ENCODE measurements at places on chromosomes 7 and 10.
A peak's percentile ranks its signal among the peaks of the same experiment; 100 is the strongest.

GRCh38 chr10:97361537-97361901, 27.0 kb upstream of the FRAT2 start:
- DNase-seq, result no peak

- DNase-seq, result no peak
These were observed 74.2 kb upstream of the CYTH3 start for GRCh38 chr7:6346581-6346980.

DNA sequence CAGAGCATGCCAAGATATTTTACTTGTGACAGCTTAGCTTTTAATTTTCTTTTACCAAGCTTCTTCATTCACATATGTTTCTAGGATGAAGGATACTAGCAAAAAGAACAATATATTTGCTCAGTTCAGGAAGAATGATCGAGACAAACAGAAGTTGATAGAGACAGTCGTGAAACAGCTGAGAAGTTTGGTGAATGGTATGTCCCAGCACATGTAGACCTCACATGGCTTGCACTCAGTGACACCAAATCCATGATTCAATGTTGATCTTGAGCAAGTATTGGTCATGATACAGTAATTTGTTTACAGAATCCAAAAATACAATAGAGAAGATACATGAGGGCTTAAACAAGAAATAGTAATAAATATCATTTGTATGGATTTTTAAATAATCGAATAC, 2.5 kb upstream of the CYP26C1 start:
- no peak for DNase-seq

- no peak for DNase-seq
These were observed 45.0 kb downstream of the SEMA3A start for GRCh38 chr7:84149573-84149972.

- DNase-seq, result no peak
These were observed 85.9 kb downstream of the VTI1A start for GRCh38 chr10:112532956-112533355.

DNA sequence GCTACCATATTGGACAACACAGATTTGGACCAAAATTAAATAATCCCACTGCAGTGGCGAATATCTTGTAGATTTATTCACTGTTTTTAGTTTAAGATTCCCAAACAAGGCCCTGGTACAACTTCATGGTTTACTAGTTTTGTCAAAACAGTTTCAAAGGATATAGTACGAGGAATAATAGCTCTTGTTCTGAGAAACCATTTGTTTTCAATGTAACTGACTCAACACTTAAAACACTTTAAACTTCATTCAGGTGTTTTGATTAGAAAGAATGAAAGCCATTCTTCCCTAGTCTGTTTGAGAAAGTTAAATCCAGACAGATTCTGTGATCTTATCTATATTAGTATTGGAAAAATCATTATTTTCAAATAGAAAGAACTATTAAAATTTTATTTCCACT, 276.4 kb upstream of the MKLN1 start:
- no peak for DNase-seq

- DNase-seq, result no peak
These were observed 82.2 kb downstream of the CFAP58 start for GRCh38 chr10:104435822-104436221.

DNA sequence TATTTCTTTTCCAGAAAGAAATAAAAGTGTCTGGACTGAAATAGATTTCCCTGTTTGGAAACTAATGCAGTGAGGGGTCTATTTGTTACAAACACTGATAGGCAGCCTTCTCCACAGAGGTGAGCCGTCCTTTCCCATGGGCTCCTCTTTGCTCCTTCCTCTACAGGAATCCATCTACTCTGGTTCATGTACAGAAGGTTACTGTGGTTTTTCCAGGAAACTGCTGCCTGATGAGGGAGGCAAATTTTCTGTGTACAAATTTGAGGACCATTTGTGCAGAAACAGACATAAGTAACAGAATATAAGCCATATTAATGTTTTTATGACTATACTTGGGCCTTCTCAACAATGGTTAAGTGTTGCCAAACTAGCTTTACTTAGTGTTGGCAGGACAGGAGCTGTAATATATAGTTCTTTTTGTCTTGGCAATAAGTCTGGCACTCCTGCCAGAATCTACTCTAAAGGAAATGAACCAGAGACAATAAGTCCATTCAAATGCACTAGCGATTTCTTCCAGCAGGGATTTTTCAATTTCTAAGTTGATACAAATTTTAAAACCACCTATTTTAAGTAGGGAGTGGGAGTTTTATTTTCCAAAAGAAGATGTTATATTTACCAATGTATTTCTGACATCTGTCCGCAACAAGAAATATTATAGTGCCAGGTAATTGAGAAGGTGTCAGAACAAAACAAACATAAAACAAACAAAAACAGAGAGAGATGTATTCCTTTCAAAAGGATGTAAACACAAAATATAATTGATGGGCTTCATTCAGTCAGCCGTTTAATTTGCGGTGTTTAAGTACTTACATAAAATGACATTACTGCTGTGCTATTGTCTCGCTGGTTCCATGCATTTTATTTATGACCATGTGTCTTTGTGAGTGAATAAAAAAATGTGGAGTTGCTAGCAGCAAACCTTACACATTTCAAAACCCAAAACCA, 91.0 kb upstream of the NFE2L3 start:
- DNase-seq, result no peak

- DNase-seq, result no peak
These were observed 11.5 kb upstream of the ANAPC16 start for GRCh38 chr10:72204296-72204695.

DNA sequence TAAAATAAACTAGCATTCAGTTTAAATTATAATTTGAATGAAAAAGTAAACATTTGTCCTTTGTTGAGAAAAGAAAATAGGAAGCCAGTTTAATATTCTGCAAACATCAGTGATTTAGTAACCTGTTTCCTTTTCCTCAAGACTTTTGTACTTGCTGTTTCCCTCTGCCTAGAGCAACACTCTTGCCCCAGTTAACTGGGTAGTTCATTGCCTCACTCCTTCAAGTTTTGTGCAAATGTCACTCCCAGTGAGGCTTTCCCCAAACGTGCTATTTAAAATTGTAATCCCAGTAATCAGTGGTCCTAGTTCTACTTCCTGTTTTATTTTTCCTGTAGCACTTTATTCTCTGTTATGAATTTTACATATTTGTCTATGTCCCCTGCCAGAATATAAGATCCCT, 23.8 kb downstream of the DLD start:
- no peak for DNase-seq

- no peak for DNase-seq
These were observed 5.4 kb downstream of the PRF1 start for GRCh38 chr10:70596860-70597809.

GRCh38 chr10:96466-96865, 38.8 kb upstream of the ZMYND11 start:
- DNase-seq, result no peak

GRCh38 chr10:92384741-92385140, 93.8 kb downstream of the MARCHF5 start:
- DNase-seq, result no peak

DNA sequence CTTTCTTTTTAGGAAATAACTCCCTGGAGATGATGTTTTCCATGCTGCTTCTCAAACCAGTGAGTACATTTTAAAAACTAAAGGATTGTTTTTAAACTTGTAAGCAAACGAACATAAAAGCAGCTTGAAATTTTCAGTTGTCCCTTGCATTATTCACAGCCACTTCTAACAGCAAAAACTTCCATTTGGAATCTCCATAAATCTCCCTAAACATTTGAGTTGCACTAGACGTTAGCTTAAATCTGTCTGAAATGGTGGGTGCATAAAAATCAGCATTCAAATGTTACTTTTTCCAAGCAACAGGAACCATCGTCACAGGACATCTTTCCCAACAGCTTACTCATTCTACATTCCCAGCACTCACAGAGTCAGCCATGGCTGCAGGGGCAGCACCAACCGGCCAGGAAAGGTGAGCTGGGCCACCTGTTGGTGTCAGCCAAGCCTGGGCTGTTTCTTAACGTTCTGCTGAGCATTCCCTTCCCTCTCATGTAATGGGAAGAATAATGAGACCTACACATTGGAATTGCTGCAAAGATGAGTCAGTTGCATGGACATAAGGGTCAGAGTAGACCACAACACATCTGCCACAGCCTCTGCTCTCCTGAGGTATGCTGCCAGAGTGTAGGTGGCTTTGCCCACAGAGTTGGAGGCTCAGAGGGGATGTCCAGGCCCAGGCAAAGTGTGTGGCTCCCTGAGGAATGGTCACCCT, 163.2 kb downstream of the TNS3 start:
- no peak for DNase-seq

DNA sequence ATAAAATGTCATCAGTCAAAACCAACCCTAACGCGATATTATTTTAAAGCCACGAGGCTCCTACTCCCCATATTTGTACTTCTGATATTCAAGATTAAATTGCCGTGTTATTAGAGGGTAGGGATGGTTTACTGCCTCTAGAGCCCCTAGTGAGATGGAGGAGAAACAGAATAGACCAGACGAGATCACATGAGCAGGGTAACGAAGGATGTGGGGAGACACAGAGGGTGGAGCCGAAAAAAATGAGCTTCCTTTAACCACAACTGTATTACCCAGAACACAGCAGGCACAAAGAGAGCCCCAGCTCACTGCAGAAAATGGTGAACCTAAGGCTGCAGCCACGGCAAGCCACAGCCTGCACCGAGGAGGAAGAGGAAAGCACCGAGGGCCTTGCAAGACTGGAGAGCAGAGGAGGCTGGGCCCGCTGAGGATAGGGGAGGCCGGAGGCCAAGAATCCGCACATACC, 14.3 kb downstream of the ZC3HAV1 start:
- DNase-seq, result peak; percentile 38

GRCh38 chr7:7970237-7970530, 1.6 kb downstream of the GLCCI1 start:
- DNase-seq, result no peak

- no peak for DNase-seq
These were observed 14.0 kb upstream of the GPR37 start for GRCh38 chr7:124779620-124780019.

GRCh38 chr7:140214075-140214684, 37.4 kb upstream of the KDM7A start:
- DNase-seq, result peak; percentile 39

GRCh38 chr10:7373039-7373438, 37.8 kb downstream of the SFMBT2 start:
- no peak for DNase-seq

GRCh38 chr7:69412331-69413146, 185.7 kb upstream of the AUTS2 start:
- DNase-seq, result peak; percentile 40

GRCh38 chr7:94411188-94411466, 16.4 kb downstream of the COL1A2 start:
- DNase-seq, result no peak

GRCh38 chr10:123068087-123068853, 59.5 kb downstream of the ACADSB start:
- DNase-seq, result no peak

DNA sequence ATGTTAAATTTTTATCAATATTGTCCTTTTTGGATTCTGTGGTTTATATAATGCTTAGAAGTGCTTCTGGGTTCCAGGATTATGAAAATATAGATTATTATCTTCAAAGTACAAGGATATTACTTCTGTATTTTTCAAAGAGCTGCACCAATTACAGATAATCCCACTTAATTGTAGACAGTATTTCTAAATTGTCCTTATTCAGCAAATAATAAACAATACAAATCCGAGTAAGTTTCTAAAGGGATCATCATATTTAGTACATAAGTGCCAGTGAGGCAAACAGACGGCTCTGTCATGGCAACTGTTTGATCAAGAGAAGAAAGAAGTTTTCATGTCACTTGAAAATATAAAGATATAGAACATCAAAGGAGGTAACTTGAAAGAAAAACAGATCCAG, 19.2 kb downstream of the ANKMY2 start:
- no peak for DNase-seq

DNA sequence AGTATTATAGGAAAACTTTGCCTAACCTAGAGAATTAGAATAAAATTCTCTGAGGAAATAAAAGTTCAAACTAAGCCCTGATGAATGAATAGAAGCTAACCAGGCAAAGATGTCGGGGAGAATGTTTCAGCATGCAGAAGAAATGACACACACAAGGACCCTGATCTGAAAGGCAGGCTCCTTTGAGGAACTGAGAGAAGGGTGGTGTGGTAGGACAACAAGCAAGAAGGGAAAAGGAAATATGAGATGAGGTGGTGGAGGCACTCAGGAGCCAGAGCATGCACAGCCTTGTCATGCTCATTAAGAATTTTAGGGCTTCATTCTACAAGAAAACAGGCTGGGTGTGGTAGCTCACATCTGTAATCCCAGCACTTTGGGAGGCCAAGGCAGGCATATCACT, 90.6 kb downstream of the ARHGAP12 start:
- no peak for DNase-seq

DNA sequence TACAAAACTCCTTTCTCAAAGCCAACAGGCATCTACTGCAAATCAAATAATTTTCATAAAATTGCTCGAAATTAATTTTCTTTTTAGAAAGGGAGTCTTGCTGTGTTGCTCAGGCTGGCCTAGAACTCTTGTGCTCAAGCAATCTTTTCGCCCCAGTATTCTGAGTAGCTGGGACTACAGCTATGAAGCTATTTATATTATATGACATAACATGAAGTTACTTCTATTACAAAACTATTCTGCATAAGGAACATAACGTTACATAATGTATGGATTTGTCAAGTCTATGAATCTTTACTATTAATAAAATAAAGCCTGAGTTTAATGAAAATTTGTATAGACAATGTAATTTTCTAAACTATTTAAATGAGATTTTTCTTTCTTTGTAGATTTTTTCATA, 415.0 kb downstream of the PARD3 start:
- no peak for DNase-seq

DNA sequence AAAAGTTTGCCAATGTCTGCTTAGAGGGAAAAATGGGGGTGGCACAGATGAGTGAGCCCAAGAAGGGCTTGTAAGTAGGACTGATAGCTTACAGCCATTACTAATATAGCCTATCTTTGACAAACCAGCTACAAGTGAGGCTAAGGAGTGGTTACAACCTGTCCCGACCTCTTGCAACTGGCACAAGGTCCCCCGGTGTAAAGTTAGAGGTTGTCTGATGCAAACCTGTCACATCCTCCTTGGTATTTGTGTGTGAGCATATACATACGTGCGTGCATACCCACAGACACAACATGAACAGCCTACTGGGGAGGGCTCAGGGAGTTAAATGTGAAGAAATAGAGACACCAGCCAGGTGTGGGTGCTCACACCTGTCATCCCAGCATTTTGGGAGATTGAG, 14.6 kb downstream of the ADAP1 start:
- DNase-seq, result no peak

DNA sequence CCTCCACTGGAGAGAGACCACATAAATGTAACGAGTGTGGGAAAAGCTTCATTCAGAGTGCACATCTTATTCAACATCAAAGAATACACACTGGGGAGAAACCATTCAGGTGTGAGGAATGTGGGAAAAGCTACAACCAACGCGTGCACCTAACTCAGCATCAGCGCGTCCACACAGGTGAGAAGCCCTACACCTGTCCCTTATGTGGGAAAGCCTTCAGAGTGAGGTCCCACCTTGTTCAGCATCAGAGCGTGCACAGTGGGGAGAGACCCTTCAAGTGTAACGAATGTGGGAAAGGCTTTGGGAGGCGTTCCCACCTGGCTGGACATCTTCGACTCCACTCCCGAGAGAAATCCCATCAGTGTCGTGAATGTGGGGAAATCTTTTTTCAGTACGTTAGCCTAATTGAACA, 20.6 kb downstream of the FAM200A start:
- DNase-seq, result no peak
